Activated T-cell treated with anti-CD3 and anti-CD28 coated beads, Interleukin-2, amount 50 U/mL, for 72 hours (primary cell): ENCODE measurements at places on chromosomes 11 and 22. TPM values are rescaled to one million over a fixed set of nuclear protein-coding genes. Genes with fewer than 3 reads are reported as not detected.
A peak's percentile ranks its signal among the peaks of the same experiment; 100 is the strongest.

PKDREJ gene
- total RNA-seq = not detected

FAM111A gene
- 117 TPM for total RNA-seq

MRGPRX4 gene
- total RNA-seq = not detected

SAA1 gene
- total RNA-seq = not detected

TMPRSS4 gene
- total RNA-seq = not detected

OR51A4 gene
- total RNA-seq = not detected

OR10A2 gene
- not detected for total RNA-seq

MMP8 gene
- not detected for total RNA-seq

OLFML1 gene
- total RNA-seq = not detected

DKK3 gene
- total RNA-seq = 0.19 TPM

GNG3 gene
- total RNA-seq = not detected

CYTH4 gene
- 87.5 TPM for total RNA-seq

ZDHHC5 gene
- total RNA-seq = 62.9 TPM

HOATZ gene
- not detected for total RNA-seq

ALX4 gene
- not detected for total RNA-seq

DRD4 gene
- 1.7 TPM for total RNA-seq

ADM gene
- 4.6 TPM for total RNA-seq

GRCh38 chr22:29139965-29140782, 65.5 kb upstream of the EMID1 start:
- no peak for DNase-seq

- no peak for DNase-seq
These were observed 10.7 kb upstream of the ARL14EP start for GRCh38 chr11:30312243-30312642.

- DNase-seq = peak; percentile 76
These were observed 2.5 kb upstream of the BEST1 start for GRCh38 chr11:61947486-61948210.

DNA sequence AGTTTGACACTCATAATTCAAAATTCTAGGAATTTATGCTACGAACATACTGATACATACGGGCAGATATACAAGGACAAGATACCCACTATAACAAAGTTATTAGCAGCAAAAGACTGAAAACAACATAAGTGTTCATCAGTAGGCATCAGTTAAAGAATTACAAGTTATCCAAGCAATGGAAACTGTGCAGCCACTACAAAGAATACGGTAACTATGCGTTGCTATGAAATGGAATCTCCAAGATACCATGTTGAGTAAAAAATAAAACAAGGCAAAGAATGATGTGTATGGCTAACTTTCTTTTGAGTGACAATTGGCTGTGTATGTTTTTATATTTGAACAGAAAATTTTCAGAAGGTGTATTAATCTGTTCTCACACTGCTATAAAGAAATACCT, 151.7 kb downstream of the ADAMTS15 start:
- DNase-seq = no peak

DNA sequence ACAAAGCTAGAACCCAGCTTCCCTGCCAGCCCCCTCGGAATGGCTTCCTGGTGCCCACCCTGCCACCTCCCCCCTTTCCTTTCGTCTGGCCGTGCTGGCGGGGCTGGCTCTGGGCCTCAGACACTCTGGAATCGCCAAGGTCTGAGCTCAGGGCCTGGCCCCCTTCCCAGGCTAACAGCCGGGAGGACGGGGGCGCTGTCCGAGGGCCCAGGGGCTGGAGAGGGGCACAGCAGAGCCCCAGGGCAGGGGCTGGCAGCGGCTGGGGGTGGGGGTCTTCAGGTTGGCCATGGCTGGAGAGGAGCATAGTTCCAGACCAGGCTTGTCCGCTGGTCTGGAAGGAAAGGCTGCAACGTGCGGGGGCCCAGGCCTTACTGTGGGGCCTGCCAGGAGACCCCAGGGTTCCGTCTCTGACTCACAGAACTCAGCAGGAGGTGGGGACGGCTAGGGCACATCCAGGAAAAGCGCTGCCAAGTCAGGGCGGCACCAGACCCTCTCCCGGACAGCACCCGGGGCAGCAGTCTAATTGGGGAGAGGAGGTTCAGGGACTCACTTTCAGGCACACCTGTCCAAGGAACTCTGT, 861 bp upstream of the LTBP3 start:
- DNase-seq = no peak

GRCh38 chr22:24407278-24407665, 20.1 kb upstream of the ADORA2A start:
- no peak for DNase-seq

DNA sequence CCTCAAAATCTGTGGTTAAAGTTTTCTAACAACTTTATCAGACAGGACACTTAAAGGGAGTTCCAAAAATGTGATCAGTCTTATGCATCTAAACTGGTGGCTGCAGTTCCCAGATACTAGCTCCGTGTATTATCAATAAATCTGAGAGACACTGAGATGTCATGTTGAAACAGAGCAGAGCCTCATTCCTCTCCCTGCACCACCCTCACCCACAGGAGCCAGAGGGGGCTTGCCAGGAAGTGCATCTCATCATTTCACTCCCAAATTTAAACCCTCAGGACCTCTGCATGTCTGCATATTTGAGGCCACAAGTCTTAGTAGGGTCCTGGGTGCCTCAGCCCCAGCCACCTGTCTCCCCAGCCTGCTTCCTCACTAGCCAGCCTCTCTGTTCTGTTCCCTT, 167.4 kb upstream of the NTM start:
- DNase-seq = no peak

DNA sequence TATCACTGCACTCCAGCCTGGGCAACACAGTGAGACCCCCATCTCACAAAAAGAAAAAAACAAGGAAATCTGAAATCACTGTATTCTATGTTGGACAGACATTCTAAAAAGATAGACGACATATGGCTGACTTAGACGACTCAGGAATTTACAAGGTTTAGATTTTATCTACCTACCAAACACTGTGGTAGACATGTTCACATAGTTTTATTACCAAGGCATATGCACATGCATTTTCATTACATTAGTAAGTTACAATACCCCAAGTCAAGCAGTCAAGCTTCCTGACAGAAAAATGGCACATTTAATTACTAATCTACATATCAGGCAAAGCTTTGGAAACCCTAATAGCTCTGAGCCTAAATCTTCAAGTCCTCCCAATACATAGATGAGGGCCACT, 262.2 kb downstream of the TTC28 start:
- no peak for DNase-seq

- no peak for DNase-seq
These were observed 28.8 kb upstream of the ETS1 start for GRCh38 chr11:128616161-128616560.

DNA sequence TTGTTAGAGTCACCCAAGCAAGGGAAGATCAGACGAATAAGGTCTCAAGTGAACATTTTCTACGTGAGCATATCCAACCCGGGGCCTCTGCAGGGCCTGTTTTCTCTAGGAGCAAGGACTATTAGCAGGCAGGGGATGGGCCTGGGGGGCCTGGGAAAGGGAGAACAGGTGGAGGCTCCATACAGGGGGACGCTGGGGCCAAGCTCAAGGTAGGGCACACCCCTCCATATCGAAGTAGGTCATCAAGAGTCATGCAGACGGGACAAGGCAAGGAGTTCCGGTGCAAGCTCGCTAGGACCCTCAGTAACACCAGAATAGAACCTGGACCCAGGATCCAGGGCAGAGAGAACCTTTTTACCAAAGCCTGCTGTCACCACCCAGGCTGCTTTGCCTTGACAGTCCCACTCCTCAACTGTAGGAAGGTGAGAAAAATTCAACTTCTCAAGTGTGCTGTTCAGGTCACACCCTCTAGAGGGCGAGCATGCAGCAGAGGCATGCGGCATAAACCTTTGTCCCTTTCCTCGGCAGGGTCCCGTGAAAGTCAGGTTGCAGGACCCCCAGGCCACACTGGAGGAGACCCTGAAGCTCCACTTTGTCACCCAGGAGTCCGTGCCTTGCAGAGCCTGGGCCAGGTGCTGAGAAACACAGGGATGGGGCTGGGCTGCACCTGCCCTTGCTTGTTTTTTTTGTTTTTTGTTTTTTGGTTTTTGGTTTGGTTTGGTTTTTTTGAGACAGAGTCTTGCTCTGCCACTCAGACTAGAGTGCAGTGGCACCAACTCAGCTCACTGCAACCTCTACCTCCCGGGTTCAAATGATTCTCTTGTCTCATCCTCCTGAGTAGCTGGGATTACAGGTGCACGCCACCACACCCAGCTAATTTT, 8.6 kb upstream of the APOBEC3B start:
- peak; percentile 64 for DNase-seq

GRCh38 chr11:77865805-77866204, 44.9 kb downstream of the AAMDC start:
- no peak for DNase-seq

- no peak for DNase-seq
These were observed 65.2 kb downstream of the DGCR2 start for GRCh38 chr22:19056951-19057401.

DNA sequence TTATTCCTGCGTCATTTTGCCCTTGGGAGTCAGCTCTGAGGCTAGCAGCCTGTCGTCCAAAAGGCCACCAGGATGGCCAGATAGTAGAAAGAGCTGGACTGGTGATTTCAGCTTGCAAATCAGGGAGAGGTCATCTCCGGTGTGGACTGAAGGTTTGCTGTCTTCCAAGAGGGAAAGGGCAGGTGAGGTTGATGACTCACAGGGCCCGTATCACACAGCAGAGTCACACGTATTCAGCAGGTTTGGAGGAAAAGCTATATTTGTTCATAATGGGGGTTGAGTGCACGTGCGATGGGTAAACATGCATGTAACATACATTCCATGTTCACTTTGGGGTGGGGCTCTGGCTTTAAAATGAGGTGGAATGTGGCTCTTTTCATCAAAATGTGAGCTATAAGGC, 25.6 kb downstream of the MRPL21 start:
- DNase-seq = no peak

- DNase-seq = no peak
These were observed 342.5 kb downstream of the ETS1 start for GRCh38 chr11:128244871-128245270.

GRCh38 chr11:103904324-103904667, 132.1 kb upstream of the DDI1 start:
- DNase-seq = no peak

DNA sequence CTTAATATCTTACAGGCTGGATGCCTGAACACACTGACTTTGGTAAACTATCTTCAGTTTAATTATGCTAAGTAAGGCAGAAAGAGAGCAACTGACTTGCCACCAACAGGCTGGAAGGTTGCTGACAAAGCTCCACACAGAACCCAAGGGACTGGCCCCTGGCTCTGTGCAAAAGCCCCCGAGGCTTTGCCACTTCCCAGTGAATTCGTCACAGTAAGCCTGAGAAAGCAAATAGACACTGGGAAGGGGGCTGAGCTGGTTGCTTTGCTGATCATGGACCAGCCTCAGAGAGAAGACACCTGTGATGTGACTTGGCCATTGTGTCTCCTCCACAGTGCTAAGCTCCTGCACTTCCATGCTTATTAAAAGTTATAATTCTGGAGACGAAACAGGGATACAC, 91.7 kb downstream of the BLID start:
- no peak for DNase-seq

- peak; percentile 82 for DNase-seq
These were observed 49.5 kb downstream of the OR4D9 start for GRCh38 chr11:59560702-59561473.

- peak; percentile 16 for DNase-seq
These were observed 62.5 kb downstream of the FEZ1 start for GRCh38 chr11:125433454-125434121.

DNA sequence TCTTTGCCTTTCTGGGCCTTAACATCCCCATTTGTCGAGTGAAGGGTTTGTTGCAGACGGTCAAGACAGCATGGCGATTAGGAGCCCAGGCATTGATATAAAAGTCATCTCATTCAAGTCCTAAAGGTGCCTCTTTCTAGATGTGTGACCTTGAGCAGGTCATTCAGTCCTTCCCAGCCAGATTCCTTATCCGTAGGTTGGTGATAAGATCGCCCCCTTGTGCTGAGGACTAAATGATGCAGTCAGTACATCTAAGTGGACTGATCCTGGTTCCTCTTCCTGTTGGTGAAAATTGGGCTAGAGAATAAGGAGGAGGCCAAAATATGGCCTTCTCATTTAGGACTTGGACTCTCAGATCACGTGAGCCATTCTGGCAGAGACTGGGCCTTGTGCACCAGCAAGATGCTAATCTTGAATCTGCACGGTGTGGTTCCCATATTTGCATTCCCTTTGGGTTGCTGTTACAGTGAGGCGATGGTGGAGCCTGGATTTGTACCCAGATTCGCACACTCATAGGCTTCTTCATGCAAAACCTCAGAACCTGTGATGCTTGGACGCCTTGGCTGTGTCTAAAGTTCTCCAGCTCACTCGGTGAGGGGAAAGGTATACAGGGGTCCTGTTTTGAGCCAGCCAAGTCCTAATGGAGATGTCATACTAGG, 156.8 kb downstream of the MYO18B start:
- no peak for DNase-seq

- DNase-seq = no peak
These were observed 19.8 kb downstream of the BARX2 start for GRCh38 chr11:129395432-129395831.

GRCh38 chr11:127182586-127183203, 182.1 kb upstream of the KIRREL3 start:
- DNase-seq = no peak

- no peak for DNase-seq
These were observed 79.5 kb downstream of the PARVA start for GRCh38 chr11:12456651-12457579.

DNA sequence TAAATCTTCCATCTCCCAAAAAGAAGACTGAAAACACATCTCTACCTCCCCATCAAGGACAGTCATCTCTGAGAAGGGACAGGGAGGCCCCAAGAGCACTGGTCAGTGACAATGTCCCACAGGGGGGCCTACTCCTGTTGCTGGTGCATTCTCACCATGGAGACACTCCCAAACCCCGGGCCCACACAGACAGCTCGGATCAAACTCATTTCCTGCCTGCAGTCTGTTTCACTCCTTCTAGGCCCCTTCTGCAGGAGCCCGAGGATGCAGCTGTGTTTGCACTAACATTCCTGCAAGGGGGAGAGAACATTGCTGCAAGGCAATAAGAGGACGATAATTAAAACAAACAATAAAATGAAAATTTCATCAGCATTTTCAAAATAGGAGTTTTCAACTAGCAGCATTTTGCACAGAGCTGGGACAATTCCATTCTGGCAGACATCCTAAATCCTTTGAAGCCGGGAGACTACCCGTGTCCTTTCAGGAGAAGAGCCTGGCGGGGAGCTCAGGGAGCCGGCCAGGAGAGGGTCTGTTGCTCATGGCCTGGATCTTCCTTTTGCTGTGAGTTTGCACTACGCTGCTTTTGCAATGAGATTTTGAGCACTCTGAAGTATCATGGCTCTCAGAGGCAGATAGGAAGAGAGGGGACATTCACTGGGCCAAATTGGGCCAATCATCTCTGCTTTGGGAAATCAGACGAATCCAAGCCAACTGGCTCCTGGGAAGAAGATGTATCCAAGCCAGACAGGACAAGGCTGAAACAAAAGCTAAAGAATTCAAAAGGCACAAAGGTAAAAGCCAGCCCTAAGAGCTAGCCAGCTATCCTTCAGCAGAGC, 33.2 kb downstream of the SPATA19 start:
- no peak for DNase-seq

- DNase-seq = no peak
These were observed 23.9 kb downstream of the FADD start for GRCh38 chr11:70226967-70227366.

GRCh38 chr22:35719212-35719875, 1.7 kb downstream of the APOL5 start:
- DNase-seq = no peak

- peak; percentile 33 for DNase-seq
These were observed 61.8 kb downstream of the UBASH3B start for GRCh38 chr11:122717264-122717867.

GRCh38 chr22:37661160-37661924, 2.8 kb downstream of the PDXP start:
- no peak for DNase-seq
